ENCODE measurements at places on chromosomes 1 and 21.
A peak's percentile ranks its signal among the peaks of the same experiment; 100 is the strongest.

- peak; percentile 92 for DNase-seq
Observed at GRCh38 chr1:19765623-19766022, 34.1 kb downstream of the TMCO4 start.

GRCh38 chr1:86692641-86693040 lies 11.7 kb upstream of the SH3GLB1 start:
- no peak for DNase-seq

- DNase-seq: no peak
Observed at GRCh38 chr1:77847621-77848080, 40.8 kb upstream of the NEXN start.

GRCh38 chr1:20723537-20724363 lies 5.9 kb upstream of the KIF17 start:
- no peak for DNase-seq

GRCh38 chr1:208093754-208094719 lies 150.1 kb downstream of the PLXNA2 start:
- DNase-seq: peak; percentile 49

DNA sequence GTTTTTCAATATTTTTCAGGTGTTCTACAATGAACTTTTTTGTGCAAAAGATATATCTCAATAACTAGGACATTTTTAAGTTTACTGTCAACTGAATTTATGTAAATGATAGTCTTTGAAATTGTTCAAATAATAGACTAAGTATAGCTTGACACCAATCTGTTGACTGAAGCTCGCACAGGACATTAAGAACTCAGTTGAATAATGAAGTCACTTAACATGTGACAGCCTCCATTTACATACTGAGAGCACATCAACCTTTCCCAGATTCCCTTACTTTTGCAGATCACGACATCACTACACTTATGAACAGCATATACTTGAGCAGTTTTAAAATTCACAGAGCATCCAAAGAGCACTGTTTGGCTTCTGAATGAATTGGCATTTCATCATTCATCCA lies 268.2 kb downstream of the LRRC7 start:
- DNase-seq: no peak

- DNase-seq: peak; percentile 45
Observed at GRCh38 chr1:28893403-28894102, 20.8 kb upstream of the EPB41 start.

Measured in GM04503 (cell line).